NCI-H524 treated with DMSO at 0.1 percent for 48 hours (cell line): ENCODE measurements at places on chromosomes 12 and 14.

- no peak for DNase-seq
These were observed 19.9 kb upstream of the RASSF8 start for GRCh38 chr12:25938581-25938980.

DNA sequence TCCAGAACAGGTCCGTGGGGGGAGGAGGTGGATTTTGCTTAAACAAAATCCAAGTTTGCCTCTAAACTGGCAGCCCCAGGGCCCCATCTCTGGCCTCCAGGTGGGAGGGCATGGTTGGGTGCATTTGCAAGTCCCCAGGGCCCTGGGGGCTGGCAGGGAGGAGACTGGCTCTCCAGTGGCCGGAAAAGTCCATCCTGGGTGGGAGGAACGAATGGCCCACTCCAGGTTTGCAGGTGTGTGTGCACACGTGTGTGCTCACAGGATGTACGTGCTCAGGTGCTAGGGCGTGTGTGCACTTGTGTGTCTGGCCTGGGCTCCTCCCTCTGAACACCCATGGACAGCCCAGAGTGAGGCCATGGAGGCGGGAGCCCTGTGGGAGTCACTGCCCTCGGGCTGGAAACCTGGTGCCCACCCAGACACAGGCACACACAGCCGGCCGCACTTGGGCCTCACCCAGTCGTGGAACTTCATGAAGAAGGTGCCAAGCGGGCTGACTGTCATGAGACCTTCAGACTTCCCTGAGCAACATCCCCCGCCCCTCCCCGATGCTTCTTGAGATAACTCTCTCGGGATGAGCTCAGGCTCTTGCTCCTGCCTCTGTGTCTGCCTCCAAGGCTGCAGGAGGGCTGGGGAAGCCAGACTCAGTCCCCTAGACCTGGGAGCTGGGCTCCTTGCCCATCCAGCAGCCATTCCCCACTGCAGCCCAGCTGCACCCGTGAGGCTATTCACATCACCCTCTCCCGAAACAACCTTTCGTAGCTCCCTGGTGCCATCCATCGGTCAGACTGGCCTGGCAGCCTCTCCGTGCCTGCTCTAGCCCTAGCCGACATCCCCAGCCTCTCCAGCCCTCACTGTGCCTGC, 9.4 kb downstream of the AHNAK2 start:
- DNase-seq = no peak

- DNase-seq = no peak
These were observed 123.5 kb upstream of the VRK1 start for GRCh38 chr14:96673706-96674105.

DNA sequence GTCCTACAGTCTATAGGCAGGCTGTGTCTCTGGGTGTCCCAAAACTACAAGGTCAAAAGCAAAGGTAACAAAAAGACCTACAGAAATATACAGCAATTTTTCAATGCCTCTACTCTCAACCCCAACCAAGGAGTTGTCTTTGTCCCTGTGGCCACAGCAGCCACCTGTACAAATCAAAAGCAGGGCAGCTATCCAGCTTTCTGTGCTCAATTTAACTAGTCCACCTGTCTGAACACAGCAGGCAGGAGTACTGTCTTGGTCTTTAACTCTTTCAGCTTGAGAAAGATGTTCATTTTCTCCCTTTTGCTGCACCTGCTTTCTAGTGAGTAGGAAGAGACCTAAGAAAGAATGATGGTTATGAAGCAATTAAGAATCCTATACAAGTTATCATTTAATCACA, 19.7 kb downstream of the GDF11 start:
- DNase-seq = no peak

DNA sequence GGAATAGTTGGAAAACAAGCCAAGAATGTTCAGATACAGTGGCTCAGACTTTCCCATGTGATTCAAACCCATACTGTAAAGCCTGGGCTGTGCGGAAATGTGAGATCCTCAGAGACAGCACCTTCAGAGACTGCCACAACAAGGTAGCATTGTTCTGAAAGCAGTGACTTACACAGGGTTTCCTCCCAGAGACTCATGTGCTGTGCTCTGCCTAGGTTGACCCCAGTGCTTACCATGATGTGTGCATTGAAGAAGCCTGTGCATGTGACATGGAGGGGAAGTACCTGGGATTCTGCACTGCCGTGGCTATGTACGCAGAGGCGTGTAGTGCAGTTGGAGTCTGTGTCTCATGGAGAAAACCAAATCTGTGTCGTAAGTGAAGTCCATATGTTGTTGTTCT, 219.4 kb downstream of the LRRK2 start:
- no peak for DNase-seq

- no peak for DNase-seq
These were observed 117.2 kb downstream of the PLXNC1 start for GRCh38 chr12:94265539-94265938.

GRCh38 chr12:45381351-45381750, 165.5 kb downstream of the ANO6 start:
- DNase-seq = no peak

DNA sequence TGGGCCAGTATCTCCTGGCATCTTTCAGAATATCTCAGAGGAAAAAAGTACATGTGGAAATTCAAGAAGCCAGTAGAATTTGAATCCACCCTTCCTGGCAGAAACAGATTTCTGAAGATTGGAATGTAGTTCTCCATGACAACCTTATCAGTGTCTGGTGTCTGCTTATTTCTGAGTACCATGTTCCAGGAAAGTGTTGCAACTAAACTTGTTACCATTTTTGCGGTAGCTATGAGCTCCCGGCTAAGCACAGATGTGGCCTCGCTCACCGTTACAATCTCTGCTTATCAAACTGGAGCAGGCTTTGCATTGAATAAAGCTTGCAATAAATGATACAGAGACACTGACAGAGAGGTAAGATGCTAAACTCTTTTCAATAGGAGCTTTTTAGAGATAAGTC, 13.0 kb upstream of the ITPR2 start:
- no peak for DNase-seq

DNA sequence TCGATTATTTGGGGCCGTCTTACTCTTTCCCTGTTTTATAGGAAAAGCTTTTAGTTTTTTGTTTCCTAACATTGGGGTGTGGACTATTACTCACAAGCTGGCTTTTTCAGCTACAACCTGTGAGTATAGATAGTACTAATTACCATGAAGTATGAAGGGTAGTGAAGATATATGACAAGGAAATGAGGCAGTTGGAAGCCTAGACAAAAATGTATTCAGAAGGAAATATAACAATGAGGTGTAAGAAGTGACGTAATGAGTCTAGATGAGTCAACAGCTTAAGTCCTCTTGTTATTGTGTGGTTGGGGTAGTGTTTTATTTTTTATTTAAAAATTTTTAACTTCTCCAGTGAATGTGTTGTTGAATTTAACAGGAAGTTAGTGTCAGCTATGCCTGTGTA, 804.5 kb downstream of the NRXN3 start:
- no peak for DNase-seq

DNA sequence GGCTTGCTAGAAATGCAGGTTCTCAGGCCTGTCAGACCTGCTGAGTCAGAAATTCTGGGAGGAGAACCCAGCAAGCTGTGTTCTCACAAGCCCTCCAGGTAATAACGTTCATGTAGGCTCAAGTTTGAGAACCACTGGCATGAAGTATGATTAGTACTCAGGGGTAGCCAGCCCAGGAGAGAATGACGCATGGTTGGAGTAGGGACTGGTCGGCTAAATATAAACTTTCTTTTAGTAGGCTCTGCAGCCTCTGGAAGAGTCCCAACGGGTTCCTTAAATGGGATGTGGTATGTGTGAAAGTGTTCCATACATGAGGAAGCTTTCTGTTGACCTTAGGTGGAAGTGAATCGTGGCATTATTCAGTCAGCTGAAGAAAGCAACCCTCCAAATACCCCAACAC, 209.3 kb downstream of the SLC41A2 start:
- DNase-seq = no peak

DNA sequence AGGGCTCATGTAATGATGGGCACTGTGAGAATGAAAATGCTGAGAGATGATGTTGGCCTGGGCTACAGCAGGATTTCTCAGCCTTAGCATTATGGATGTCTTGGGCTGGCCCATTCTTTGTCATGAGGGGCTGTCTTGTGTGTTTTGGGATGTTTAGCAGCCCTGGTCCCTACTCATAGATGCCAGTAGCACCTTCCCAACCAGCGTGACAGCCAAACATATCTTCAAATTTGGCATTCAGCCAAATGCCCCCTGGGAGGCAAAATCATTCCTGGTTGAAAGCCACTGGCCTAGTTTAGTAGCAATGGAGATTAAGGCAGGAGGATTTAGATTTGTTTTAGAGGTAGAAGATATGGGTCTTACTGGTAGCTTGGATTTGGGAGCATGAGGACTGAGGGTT, 26.6 kb downstream of the UBE3B start:
- no peak for DNase-seq

GRCh38 chr14:95049952-95050351, 107.4 kb downstream of the DICER1 start:
- no peak for DNase-seq
